Stimulated activated CD8-positive, alpha-beta memory T cell treated with anti-CD3 and anti-CD28 coated beads, Interleukin-4, amount 100 ng/mL, for 1 hour (primary cell): ENCODE measurements at places on chromosomes 3 and 15.

- no peak for DNase-seq
Measured at GRCh38 chr3:194541483-194541882, 54.7 kb upstream of the ATP13A3 start.

- no peak for DNase-seq
Measured at GRCh38 chr3:181176601-181177000, 187.1 kb upstream of the DNAJC19 start.

DNA sequence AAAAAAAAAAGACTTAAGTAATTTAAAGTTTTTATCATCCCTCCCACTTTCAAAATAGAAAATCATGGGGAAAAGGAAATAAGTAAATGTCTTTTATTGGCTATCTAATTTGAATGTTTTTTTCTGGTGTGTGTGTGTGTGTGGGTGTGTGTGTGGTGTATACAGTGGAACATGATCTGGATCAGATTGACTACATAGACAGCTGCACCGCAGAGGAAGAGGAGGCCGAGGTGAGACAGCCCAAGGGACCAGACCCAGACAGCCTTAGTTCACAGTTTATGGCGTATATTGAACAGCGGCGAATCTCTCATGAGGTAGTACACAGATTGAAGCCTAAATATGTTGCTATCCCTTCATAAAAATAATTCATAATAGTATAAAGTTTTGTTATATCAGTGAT, 44.5 kb downstream of the LRCH3 start:
- DNase-seq, result no peak

GRCh38 chr3:186635532-186635931, 4.7 kb upstream of the FETUB start:
- DNase-seq, result no peak

- no peak for DNase-seq
Measured at GRCh38 chr3:151924753-151925152, 51.3 kb downstream of the SUCNR1 start.

- DNase-seq, result no peak
Measured at GRCh38 chr3:188446014-188446413, 292.1 kb downstream of the LPP start.
